ENCODE measurements at places on chromosomes 4 and X.

GRCh38 chr4:10960389-10960788 is 275.8 kb upstream of the CLNK start:
- no peak for DNase-seq

GRCh38 chr4:155403886-155404285 is 27.1 kb upstream of the MAP9 start:
- DNase-seq, result no peak

DNA sequence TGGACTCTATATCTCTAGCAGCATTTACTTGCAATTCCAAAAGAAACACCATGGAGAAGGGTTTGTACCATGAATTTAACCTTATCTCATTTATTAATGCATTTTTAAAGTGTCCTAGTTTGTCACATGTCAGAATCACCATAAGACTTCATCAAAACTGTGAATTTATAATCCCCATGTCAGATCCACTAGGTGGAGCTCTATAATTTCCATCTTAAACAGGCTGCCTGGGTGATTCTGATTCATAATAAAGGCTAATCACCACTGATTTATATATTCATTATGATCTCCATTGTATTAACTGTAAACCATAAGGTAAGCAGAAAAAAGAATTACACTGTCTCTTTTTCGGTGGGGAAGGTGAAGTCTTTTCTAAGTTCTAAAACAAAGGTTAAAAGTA is 4.0 kb downstream of the TCEAL2 start:
- DNase-seq, result no peak

- no peak for DNase-seq
These were observed 36.4 kb downstream of the QDPR start for GRCh38 chr4:17475481-17475880.

DNA sequence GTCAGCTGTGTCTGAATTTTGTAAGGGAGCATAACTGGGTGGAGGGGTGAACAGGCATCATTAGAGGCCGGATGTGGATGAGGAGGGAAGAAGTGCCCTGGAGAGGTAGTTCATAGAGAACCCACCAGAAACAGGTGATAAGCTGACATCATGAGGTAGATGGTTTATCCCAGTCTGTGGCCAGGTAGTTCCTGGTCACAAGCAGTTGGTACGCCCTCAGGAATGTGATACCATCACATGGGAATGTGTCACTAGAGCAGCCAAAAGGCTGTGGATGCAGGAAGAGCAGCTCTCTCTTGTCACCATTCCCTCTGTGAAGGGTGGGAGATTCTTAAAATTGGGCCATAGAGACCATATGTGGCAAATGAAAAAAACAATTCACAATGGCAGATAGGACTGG is 21.9 kb downstream of the MSN start:
- DNase-seq, result no peak

- no peak for DNase-seq
These were observed 8.0 kb downstream of the CLDN2 start for GRCh38 chrX:106928227-106928626.

DNA sequence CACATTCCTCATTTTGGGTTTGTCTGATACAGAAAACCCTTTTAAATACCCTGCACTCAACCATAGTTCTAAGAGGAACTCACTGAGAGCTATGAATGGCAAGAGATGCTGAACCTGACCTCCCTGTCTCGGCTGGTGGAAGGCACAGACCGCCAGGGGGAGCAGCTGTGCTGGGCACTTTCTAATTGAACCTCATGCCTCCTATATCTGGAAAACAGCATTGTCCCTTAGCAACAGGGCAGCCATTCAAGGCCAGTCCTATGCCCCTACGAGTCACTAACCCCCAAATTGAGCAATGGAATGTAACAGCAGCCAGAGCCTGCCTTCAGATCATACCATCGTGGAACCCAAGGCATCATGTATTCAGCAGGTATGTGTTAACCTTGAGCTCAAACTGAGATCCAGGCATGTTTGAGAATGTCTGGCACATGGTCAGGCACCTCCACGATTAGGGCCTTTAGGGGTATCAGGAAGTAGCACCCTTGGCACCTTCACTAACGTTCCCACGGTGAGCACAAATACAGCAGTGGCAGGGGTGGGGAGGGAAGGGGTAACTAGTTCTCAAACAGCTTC is 5.1 kb downstream of the USP27X start:
- peak; percentile 15 for DNase-seq

DNA sequence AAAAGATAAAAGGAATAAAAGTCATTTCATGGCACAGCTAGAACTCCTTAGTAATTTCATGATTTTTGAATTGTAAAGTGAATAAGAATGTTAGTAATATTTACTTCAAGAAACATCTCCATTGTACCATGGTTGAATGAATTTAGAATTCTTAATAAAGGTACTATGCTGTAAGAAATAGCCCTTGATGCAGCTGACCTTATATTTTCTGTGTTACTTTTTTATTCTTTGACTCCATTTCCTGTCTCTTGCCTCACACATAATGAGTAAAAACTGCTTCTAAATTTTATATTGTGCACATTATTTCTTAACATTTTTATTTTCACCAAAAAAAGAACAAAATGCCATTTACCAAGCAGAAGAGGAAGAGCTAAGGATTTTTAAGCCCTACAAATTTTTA is 81.9 kb upstream of the PDHA2 start:
- no peak for DNase-seq

DNA sequence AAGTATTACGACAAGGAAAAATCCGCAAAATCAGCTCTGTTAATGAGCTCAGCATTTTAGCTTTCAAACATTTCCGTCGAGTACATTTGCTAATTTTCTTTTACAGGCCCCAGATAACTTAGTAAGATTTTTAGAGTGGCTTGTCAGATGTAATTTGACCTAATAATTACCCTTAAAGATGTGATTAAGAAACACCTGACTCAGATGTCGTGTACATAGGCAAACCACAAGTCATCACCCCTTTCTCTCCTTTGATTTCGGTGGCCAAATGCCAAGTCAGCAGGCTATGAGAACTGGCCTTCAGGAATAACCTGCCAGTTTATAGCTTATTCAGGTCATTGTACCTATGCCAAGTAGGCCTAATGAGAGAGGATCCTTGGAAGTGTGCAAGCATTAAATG is 369.6 kb downstream of the PCDH7 start:
- no peak for DNase-seq

DNA sequence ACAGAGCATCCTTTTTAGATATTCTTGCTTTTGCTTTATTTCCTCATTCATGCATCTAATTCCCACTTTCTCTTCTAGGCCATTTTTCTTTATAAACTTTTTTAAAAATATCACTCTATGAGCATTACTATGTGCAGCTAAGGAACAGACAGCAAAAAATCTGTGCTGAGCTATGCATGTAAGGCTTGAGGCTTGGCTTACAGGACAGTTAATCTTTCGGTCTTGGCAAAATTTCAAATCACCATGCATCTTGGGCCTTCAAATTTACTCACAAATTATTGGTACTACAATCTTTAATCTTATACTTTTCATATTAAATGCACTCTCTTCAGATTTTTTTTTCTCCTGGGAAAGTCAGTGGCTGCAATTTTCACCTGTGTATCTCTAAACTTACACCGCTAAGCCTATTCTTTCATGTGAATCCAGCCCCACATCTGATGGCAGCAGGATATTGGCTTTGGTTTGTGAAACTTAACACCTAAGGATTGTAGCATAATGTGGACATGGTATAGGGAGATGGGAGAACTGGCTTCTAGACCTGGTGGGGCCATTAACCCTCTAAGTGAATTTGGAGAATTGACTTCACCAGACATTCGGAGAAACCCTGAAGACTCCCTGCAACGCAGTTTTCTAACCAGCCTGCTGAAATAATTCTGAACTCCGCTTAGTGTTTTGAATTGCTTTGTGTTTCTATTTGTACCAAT is 278.3 kb downstream of the SPRY1 start:
- DNase-seq, result no peak

GRCh38 chr4:78940752-78941151 is 1.5 kb upstream of the PAQR3 start:
- DNase-seq, result no peak

DNA sequence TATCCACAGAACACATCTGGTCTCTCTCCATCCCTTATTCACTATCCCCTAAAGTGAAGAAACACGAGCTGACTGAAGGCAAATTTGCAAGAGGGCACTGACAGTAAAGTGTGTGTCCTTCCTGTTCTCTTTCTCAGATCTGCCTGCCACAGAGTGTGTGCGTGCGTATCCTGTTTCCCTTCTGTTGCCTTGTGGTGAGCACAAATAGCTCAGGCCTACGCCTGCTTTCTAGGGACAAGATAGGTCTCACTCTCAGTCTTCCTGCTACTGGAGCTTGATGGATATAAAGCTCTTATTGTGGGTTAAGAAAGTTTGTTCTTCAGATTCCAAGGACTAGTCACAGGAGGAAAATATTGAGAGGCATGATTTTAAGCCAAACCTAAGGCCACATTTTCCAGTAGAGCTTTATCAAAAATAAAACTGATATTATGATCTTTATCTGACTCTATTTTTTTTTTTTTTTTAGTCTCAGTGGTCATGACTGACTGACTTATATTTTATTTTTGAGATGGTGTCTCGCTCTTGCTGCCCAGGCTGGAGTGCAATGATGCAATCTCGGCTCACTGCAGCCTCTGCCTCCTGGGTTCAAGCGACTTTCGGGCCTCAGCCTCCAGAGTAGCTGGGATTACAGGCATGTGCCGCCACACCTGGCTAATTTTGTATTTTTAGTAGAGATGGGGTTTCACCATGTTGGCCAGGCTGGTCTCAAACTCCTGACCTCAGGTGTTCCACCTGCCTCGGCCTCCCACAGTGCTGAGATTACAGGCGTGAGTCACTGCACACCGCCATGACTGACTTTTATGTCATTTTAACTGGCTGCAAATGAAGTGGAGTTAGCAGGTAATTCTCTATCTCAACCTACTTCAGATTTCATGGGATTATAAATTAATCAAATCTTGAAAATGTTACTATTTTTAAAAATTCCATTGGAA is 140.3 kb upstream of the SH3RF1 start:
- DNase-seq, result peak; percentile 16

DNA sequence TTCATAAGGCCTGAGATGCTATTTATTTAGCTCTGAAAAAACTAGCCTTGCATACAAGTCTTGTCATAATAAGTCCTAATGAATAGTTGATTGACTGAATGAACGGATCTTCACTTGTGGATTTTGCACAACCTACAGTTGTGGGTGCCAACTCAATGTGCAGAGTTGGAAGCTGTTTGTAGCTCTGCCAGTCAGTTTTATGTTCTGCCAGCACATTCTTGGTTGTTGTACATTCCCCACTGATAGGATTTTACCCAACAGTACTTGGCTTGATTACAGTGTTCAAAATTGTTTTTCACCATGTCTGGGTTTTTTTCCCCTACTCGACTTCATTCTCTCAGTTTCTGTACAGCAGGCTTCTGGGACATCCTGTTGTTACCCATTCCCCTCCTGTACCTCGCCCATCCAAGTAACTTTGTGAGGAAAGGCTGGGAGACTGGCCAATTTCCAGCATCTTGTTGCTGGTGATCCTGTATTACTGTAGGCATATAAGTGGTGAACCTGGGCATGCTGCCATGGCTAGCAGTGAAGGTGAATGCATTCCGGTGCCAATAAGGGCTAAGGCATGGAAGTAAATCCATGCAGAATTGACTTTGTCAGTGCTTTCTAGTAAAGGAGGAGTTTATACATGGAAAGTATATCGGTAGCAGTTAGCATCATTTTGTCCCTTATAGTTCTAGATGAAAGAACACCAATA is 22.8 kb downstream of the IL1RAPL1 start:
- no peak for DNase-seq
